ENCODE measurements at places on chromosomes 11 and 22.

- no peak for DNase-seq
These were observed 2.6 kb upstream of the SHISA8 start for GRCh38 chr22:41917375-41917902.

GRCh38 chr11:113334183-113334582 lies 19.8 kb downstream of the TTC12 start:
- no peak for DNase-seq

GRCh38 chr11:98955551-98955950 lies 65.2 kb upstream of the CNTN5 start:
- no peak for DNase-seq

GRCh38 chr22:20533879-20534265 lies 26.5 kb downstream of the MED15 start:
- no peak for DNase-seq

DNA sequence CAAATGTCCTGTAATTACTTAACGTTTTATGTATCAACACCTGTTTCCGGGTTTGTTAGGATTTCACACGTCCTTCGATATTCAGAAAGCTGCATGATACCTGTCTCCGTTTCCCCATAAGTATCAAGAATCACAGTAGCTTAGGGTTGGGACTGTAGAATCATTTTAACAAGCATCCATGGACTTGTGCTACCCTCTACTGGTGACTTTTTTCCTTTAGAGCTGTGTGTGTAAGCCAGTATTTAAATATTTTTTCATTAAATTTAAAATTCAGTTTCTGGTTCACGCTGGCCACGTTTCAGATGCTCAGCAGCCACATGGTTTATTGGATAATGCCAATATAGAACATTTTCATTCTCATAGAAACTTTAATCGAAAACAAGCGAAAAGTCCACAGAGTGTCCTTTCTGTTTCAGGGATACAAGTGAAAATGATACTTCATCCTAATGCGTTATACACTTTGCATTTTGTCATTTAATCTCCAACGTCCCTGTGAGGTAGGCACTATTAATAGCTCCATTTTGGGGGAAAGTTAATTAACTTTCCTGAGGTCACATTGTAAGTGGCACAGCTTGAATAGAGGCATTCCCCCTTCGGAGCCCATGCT lies 61.5 kb upstream of the SLC25A18 start:
- DNase-seq: no peak

Data from activated CD4-positive, alpha-beta T cell treated with anti-CD3 and anti-CD28 coated beads, Interleukin-2, amount 50 U/mL, for 1 hour (primary cell).